ENCODE measurements at places on chromosomes 16 and 17. TPM values are rescaled to one million over a fixed set of nuclear protein-coding genes. Genes with fewer than 3 reads are reported as not detected.

DNA sequence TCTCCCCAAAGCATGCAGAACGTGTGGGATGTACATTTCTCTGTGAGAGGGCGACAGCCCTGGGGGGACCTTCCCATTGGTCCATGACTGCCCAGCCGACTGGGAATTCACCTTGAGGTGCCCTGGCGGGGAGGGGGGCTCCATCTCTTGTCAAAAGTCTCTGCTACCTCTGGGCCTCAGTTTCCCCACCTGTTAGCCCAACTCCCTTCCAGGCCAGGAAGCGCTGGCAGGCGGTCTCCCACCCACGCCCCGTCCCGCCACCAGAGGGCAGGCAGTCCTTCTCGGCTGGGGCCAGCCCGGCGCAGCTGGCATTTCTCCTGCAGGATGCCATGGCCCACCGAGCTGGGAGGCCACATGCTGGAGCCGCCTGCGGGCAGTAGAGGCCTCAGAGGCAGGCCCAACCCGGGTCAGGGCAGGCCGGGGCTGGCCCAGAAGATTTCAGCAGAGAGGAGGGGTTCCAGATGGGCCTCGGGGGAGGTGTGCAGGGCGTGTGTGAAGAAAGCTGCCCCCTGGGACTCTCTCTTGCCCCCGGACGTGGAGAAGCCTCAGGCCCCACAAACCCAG is 16.6 kb downstream of the CD7 start:
- H3K27me3 ChIP-seq = no peaks in the 10 kb centered on the region
- no peak for DNase-seq
- H3K4me3 ChIP-seq = no peak overlapping the region
- H3K36me3 ChIP-seq = no peaks in the 10 kb centered on the region
- H3K4me1 ChIP-seq = peaks cover 100% of the 10 kb centered on the region
- H3K27ac ChIP-seq = no peak overlapping the region

DNA sequence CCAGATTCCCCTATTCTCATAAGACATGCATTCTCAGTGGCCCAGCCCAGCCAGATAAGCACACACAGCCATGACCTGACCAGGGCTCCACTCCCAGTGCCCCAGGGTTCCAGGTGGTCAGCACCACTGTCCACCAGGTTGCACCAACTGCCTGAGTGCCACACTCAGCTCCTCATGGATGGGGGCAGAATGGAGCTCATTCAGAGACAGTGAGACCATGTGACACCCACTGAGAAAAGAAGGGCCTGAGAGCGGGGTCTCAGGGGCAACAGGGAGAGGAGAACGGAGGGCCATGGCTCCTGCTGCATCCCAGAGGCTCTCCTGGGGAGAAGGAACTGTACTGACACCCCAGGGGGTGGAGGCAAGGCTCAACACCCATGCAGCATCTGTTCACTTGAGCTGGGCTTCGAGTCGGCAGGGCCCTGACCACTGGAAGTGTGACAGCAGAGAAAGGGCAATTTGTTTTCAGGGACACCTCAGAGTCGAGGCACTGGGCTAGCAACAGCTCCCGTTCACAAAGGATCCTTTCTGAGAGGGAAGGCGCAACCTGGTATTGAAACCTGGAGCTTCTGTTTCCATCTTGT is 18.7 kb upstream of the SLC38A8 start:
- H3K36me3 ChIP-seq = peaks cover 41% of the 10 kb centered on the region
- no peak for DNase-seq
- H3K27ac ChIP-seq = no peak overlapping the region
- H3K4me3 ChIP-seq = no peak overlapping the region

- no peaks in the 10 kb centered on the region for H3K27me3 ChIP-seq
- DNase-seq = no peak
- 0 out of 2 replicates have a peak, but pooled peaks cover 10% of the 10 kb centered on the region for H3K4me1 ChIP-seq
Measured at GRCh38 chr17:47611372-47612350, 38.1 kb upstream of the KPNB1 start.

Gene HES7
- not detected for total RNA-seq

DNA sequence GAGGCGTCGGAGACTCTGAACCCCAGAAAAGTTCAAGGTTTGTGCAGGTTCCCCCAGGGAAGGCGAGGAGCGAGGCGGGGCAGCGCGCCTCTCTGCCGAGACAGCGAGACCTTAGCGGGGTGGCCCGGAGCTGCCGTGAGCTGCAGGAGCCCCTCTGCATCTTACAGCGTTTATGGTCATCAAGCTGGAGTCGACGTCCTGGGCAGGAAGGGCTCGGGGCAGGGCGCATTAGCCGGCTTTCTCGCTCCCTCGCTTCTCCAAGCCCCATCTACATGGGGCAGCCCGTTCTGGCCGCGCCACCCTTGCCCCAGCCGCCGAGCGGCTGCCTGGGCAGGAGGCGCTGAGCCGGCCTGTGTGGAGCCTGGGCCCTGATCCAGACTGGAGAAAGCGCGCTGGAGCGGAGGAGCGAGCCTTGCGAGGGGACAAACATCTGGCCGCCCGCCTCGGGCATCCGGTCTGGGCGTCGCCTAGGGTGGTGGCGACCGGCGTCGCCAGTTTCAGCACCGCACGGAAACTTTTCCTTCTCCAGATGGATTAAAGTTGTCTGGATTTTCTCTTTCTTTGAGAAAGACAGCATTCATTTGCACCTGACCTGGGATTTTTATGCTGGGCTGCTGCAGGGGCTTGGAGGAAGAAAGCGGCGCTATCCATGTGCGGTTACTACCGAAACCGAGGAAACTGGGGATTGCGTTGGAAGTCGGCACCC is 750 bp downstream of the TMEM132E start:
- H3K27ac ChIP-seq = no peak overlapping the region
- no peaks in the 10 kb centered on the region for H3K4me1 ChIP-seq
- no peak for DNase-seq
- peaks cover 73% of the 10 kb centered on the region for H3K27me3 ChIP-seq

Gene ABCC3
- total RNA-seq = 25.2 TPM

DNA sequence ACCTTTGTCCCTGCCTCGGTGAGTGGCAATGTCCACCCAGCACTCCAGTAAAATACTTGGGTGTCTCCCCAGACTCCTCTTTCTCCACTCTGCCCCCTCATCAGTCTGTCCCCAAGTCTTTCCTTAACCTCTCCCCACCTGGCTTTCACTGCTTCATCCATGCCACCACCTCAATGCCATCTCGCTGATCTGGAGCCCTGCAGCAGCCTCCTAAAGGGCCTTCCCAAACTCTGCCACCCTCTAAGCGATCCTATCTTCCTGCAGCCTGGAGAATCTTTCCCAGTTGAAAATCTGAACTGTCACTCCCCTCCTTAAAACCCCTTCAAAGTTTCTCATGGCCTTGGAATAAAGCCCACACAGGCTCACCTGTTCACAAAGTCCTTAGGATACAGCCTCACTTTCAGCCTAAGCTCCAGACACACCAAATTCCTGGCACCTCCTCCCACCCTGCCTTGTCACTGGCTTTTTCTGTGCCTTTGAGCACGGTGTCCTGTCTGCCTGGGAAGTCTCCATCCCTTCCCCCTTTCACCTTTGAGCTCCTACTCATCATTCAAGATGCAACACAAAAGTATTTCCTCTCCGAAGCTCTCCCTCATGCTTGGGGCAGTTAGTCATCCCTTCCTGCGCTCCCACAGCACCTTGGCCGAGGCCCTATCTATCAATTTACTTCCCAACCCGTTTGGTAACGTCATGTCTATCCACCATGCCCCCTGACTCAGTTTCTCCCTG is 2.8 kb downstream of the WNK4 start:
- H3K4me3 ChIP-seq = no peak overlapping the region
- DNase-seq = no peak

Gene CES5A
- not detected for total RNA-seq

DNA sequence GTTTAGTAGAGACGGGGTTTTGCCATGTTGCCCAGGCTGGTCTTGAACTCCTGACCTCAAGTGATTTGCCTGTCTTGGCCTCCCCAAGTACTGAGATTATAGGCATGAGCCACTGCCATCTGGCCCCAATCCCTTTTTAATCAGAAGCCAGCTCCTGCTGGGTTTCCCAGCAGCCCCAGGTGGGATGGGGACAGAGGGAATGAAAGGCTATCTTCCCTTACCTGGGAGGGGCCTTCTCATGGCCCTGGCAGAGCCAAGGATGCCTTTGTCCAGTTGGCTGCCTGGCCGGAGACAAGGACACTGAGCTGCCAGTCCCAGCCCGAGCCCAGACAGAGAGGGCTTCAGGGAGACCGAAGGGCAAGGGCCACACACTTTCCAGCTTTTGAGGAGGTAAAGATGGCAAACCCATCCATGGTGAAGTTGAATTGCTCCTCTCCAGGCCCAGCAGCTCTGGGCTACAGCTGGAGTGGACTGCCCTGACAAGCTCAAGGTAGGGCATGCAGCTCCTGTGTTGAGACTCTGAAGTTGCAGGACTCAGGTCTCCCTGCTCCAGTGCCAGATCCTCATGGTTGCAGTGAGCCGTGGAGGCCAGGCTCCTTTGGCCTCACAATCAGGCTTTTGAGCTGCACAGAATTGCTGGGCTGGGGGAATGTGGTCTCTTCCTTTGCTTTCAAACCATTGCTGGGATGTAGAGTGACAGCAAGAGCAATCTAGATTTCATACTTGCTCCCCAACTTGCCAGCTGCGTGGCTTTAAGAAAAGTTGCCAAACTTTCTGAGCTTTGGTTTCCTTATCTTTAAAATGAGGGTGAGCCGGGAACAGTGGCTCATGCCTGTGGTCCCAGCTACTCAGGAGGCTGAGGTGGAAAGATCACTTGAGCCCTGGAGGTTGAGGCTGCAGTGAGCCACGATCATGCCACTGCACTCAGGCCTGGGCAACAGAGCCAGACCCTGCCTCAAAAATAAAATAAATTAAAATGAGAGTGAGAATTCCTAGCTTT is 44.5 kb upstream of the IL34 start:
- H3K36me3 ChIP-seq = no peaks in the 10 kb centered on the region
- peaks cover 12% of the 10 kb centered on the region for H3K27me3 ChIP-seq

DNA sequence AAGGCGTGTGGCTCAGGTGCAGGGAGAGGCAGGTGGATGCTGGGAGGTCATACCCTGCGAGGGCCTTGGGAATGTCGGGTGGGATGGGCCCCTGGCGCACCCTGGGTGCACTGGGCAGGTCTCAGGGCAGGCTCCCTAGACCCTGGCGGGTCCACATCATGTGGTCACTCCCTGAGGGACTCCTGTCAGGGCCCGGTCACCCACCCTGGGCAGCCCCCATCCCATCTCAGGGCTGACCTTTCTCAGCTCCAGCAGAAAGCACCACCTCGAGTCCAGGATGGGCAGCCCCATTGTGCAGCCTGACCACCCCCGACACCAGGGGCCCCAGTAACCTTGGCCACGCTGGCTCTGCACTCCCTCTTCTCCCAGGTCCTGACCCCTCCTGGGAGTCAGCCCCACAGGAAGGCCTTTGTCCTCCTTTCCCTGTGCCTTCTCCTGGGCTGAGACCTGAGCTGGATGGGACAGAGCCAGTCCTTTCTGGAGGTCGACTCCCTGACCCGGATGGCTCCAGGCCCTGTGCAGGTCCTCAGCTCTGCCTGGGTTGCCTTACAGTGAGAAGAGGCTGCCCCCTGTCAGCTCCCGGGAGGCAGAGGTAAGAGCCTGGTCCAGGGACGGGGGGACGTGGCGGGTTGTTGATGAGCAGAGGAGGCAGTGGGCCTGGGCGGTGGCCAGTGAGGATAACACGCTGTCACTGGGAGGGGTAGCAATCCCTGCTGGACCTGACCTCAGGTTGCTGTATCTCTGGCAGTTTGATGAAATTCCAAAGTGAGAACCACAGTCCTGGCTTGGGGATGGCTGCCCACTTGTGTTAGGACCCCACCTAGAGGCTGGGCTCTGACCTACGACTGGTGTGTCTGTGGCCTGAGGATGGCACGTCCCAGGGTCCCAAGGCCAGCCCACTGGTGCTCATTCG is 77.9 kb downstream of the GOSR1 start:
- H3K27me3 ChIP-seq = no peaks in the 10 kb centered on the region
- no peak overlapping the region for H3K27ac ChIP-seq
- peak overlapping the region; percentile 59 for H3K4me3 ChIP-seq

Gene ZNF385C
- 2.3 TPM for total RNA-seq

Gene TOX3
- total RNA-seq = 12.1 TPM

DNA sequence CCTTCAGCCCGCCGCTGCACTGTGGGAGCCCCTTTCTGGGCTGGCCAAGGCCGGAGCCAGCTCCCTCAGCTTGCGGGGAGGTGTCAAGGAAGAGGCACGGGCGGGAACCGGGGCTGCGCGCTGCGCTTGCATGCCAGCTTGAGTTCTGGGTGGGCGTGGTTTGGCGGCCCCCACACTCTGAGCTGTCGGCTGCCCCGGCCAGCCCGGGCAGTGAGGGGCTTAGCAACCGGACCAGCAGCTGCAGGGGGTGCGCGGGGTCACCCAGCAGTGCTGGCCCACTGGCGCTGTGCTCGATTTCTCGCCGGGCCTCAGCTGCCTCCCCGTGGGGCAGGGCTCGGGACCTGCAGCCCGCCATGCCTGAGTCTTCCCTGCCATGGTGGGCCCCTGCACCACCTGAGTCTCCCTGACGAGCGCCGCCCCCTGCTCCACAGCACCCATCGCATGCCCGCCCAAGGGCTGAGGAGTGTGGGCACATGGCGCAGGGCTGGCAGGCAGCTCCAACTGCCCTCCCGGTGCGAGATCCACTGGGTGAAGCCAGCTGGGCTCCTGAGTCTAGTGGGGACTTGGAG is 17.0 kb downstream of the PRR11 start:
- H3K27ac ChIP-seq = no peak overlapping the region
- no peaks in the 10 kb centered on the region for H3K27me3 ChIP-seq
- peaks cover 56% of the 10 kb centered on the region for H3K36me3 ChIP-seq

DNA sequence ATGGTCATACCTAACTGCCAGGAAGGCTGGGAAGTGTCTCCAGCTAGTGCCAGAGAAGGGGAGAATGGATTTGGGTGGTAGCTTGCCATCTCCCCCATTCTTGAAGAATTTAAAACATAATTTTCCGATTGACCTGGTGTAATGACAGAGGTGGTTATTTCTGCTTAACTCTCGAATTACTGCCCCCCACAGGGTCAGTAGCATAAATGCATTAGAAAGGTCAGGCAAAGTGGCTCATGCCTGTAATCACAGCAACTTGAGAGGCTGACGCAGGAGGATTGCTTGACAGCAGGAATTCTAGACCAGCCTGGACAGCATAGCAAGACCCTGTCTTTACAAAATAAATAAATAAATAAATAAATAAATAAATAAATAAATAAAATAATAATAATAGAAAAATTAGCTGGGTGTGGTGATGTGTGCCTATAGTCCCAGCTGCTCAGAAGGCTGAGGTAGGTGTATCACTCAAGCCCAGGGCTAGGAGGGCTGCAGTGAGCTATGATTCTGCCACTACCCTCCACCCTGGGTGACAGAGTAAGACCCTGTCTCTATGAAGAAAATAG is 27.5 kb downstream of the TMC7 start:
- no peaks in the 10 kb centered on the region for H3K27me3 ChIP-seq
- peaks cover 32% of the 10 kb centered on the region for H3K4me1 ChIP-seq
- no peak overlapping the region for H3K27ac ChIP-seq
- DNase-seq = peak; percentile 48
- no peak overlapping the region for H3K4me3 ChIP-seq
- H3K36me3 ChIP-seq = no peaks in the 10 kb centered on the region

Gene PYY
- not detected for total RNA-seq

Gene CHD9NB
- 0.18 TPM for total RNA-seq

DNA sequence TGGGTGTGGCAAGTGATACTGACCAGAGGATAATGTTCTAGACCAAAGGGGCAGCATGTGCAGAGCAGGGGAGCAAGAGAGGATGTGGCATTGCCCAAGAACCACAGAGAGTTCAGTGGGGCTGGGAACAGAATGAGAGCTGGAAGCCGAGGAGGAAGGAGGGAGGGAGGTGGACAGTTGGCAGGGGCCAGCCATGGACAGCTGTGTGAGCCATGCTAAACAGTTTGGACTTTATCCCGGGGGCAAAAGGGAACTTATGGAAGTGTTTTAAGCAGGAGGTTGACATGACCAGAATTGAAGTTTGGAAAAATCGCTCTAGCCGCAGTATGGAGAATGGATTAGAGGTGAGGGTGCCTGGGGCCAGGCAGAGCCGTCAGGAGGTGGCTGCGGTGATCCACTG is 29.4 kb upstream of the TMEM132E start:
- no peaks in the 10 kb centered on the region for H3K4me1 ChIP-seq
- H3K27me3 ChIP-seq = 0 out of 3 replicates have a peak, but pooled peaks cover 12% of the 10 kb centered on the region
- no peak overlapping the region for H3K4me3 ChIP-seq
- H3K27ac ChIP-seq = no peak overlapping the region
- no peaks in the 10 kb centered on the region for H3K36me3 ChIP-seq
